ENCODE measurements at places on chromosomes 4 and X.
A peak's percentile ranks its signal among the peaks of the same experiment; 100 is the strongest.

GRCh38 chrX:75086731-75087195, 69.3 kb downstream of the ABCB7 start:
- DNase-seq: no peak

DNA sequence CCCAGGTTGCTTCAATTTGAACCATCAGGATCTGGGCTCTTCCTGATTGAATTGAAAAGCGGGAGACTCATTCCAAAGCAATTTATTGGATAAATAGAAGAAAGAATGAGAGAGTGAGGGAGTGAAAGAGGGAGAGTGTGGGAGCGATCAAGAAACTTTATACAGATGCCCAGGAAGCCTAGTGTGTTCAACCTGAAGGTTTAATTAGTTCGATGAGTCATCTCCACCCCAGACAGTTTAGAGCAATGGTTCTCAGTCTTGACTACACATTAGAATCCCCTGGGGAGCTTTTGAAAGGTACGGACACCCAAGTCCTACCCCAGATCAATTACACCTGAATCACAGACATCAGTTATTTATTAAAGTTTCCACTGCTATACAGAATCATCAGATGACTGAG, 61.5 kb downstream of the GEMIN8 start:
- no peak for DNase-seq

GRCh38 chr4:145069361-145069760, 28.6 kb downstream of the ANAPC10 start:
- DNase-seq: no peak

DNA sequence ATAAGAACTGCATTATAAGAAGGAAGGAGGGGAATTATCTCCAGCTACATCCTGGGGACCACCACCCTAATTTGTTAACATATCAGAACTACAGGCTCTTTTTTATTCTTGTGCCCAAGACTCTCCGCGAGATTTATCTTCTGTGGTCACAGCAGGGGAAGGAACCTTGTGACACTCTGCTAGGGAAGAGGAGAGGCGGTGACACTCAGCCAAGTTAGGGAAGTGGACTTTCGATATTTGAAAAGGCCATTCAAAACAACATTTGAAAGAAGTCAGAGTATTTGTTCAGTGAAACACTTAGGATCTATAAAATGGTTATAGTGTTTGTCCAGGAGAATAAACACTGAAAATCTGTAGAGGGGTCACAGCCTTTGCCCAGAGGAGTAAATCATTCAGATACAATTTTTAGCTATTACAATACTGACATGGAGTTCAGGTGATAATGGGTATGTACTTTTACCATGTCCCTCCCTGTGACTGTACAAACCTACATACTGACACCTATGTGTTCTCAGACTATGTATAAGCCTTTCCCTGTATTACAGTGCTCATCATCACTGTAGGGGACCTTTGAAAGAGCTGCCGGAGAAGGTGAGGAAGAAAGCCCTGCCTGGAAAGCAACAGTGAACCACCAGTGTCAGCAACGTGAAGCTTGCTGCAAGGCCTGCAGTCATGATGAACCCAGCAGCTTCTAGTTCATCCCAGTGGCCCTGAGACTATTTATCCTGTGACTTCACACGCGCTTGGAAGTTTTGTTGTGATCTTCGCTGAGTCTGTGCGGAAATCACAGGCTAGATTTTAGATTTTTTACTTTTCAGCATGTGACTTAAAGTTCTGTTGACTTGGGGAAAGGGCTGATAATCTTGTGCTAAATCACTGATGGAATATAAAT, 8.5 kb upstream of the PTTG2 start:
- DNase-seq: no peak

DNA sequence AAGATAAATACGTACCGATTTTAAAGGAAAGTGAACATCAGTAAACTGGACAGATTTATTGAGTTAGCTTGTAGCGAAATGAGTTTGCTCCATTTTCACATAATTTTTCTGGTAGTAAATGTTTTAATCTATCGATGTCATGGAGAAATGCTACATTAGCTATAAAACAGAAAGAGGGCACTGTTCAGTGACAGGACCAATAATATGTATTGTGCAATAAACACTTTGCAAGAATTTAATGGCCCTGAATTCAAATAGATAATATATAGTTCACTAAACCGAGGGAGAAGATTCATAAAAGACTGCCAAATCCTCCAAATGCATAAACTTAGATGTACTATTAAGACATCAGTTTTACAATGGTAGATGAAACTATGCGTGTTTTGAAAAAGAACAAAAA, 516.3 kb downstream of the ADGRL3 start:
- DNase-seq: no peak

- no peak for DNase-seq
Measured at GRCh38 chr4:57154191-57154590, 44.0 kb upstream of the IGFBP7 start.

DNA sequence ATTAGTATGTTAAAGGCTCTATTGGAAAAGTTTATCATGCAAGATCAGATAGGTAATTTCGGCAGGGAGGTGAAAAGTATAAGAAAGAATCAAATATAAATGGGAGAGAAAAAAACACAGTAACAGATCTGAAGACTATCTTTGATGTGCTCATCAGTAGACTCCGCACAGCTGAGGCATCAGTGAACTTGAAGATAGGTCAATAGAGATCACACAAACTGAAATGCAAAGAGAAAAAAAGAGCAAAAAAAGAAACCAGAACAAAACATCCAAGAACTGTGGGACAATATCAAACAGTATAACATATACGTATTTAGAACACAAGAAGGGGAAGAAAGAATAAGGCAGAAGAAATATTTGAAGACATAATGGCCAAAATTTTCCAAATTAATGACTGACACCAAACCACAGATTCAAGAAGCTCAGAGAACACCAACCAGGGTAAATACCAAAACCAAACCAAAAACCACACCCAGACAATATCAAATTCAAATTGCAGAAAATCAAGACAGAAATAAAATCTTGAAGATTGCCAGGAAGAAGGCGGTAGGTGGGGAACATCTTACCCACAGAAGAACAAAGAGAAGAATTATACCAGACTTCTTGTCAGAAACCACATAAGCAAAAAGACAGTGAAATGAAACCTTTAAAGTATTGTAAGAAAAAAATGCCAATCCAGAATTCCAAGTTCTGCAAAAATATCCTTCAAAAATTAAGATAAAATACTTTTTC, 29.1 kb downstream of the PFKFB1 start:
- no peak for DNase-seq

DNA sequence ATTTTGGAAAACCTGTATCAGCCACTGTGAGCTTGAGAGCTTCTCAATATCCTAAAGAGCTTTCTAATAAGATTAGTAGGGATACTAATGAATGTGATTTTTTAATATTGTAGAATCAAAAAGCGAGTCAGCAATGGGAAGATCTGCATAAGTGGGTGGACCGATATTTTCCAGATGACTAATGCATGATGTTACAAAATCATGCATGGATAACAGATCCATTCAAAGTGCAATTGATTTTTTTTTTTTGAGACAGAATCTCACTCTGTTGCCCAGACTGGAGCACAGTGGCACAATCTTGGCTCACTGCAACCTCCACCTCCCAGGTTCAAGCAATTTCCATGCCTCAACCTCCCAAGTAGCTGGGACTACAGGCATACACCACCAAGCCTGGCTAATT, 7.3 kb upstream of the CLDN2 start:
- no peak for DNase-seq

DNA sequence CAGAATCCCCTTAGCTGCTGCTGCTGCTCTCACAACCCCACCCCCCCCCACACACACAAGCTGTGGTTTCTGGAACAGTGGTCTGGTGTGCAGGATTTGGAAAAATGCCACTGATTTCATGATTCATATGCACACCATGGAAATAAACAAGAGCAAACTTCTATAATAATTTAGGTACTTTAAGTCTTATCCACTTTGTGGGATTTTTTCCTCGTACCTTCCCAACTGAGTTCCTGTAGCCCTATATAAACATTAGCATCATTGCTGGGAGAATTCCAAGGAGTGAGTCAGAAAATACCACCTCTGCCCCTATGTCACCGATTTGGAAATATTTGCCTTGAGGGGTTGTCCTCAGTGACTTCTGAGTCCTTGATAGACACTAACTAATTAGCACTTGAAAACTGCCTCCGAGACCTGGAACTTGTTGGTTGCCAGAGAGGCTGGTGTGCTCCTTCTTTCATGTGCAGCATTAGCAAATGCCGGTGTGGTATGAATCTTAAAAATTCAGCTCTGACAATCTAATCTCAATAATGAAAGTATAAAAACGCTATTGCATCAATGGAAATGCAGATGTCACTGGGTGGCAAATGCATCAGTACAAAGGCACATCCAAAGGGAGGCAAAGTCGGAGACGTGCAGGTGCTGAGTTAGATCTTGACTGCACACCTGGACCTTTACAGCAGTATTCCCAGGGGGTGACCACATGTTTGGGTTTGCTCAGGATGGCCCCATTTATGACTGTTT, 61.8 kb downstream of the CPE start:
- peak; percentile 8 for DNase-seq

DNA sequence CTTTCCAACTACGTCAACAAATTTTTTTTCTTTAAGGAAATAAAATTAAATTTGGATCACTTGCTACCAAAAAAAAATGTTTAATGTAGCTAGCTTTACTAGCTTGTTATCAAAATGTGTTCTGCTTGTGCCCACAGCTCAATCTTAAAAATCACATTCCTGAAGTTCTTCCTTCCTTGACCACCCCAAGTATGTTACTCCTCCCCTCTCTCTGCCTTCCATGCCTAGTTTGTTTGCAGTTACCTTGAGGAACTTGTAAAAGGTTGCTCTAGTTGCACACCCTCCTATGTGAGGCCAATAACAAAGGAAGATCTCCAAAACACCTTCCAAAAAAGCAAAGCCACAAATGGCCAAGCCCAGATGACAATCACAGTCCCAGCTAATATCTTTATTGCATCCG, 19.6 kb upstream of the TMEM184C start:
- DNase-seq: no peak

DNA sequence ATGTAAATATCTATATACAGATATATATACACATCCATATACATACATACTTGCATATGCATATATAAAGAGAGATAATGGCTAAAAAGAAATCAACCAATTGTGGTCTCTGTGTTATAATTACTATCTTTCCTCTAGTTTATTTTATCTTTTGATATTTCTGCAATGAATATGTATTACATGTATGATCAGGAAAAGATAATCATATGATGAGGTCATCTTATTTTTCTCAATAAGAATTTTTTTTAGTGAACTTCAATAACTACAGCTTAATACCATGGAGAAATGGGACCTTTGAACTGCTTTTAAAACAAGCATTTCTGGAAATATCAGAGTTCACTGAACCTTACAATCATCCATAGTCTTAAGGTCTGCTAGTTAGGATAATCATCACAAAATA, 158.0 kb downstream of the HNRNPD start:
- DNase-seq: no peak

GRCh38 chr4:11252149-11252548, 176.5 kb downstream of the HS3ST1 start:
- DNase-seq: no peak

GRCh38 chr4:138090918-138091676, 151.1 kb downstream of the SLC7A11 start:
- no peak for DNase-seq

DNA sequence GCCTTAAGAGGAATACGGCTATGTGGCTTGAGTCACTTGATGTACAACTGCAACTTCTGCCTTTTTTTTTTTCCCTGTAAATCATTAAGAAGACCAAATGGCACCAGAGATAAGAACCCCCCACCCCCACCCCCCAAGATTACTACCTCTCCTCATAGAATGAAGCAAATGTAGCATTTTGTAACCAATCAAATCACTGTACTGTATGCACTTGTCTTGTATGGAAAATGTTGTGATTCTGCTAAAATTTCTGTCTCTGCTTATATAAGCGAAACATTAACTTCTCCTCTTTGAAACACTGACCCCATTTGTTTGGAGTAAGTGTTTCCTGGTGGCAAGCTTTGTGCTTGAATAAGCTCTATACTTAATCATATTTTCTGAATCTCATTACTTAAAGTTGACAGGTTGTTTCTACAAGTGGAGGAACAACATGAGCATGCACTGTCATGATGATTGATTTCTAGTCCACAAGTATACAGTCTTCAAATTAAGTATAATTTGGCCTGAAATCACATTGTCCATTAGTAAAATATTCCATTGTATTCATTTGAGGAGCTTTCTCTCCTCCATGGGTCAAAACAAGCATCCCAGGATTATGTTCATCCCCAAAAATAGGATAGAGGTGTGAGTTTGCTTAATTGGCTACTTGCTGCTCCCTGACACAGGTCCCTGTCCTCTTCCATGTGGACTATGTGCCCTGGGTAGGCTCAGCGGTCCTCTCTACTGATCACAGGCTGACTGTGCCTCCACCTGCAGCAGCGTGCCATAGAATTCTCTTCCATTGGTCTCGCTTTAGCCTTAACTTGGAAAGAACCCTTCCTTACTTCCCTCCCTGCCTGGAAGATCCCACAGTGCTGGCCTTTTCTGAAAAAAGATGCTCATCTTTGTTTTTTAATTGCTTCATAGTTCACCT, 104.0 kb upstream of the BMP2K start:
- DNase-seq: no peak

DNA sequence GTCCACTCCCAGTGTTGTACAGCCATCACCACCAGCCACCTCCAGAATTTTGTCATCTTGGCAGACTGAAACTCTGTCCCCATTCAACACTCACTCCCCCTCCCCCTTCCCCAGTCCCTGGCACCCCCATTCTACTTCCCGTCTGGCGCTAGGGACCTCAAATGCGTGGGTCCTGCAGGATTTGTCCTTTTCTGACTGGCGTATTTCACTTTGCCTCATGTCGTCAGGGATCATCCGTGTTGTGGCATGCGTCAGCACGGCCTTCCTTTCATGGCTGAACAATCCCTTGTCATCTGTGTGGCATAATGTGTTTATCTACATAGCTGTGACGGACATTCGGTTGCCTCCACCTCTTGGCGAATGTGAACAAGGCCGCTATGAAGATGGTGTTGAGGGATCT, 5.5 kb downstream of the TADA2B start:
- DNase-seq: no peak

GRCh38 chrX:1412551-1413161, 20.7 kb upstream of the SLC25A6 start:
- no peak for DNase-seq

GRCh38 chr4:123398853-123399626, 2.4 kb downstream of the SPRY1 start:
- DNase-seq: peak; percentile 7

GRCh38 chrX:47278691-47279090, 45.9 kb downstream of the USP11 start:
- DNase-seq: no peak

DNA sequence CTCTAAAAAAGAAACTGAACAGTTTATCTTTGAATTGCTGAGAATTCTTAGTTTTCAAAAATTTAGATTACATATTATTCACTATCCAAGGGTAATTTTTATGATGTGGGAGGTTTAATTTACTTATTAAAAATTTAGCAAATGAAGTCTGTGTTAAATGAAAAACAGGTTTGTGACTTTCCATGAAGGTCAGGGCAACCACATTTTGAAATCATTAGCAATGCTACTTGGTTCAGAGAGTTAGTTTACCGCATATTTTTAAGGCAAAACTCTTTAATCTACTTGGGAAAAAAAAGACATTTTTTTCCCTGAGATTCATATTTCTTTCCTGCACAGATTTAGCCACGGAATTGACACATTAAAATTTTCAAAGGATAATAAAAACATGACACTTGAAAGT, 37.3 kb upstream of the PRSS12 start:
- DNase-seq: no peak

GRCh38 chr4:18882468-18882867, 860.9 kb upstream of the LCORL start:
- no peak for DNase-seq

- DNase-seq: no peak
Measured at GRCh38 chr4:30768277-30768676, 48.1 kb downstream of the PCDH7 start.

Measured in NCI-H2171 treated with DMSO at 0.1 percent for 48 hours (cell line).